ENCODE measurements at places on chromosomes 7 and 10. TPM values are rescaled to one million over a fixed set of nuclear protein-coding genes. Genes with fewer than 3 reads are reported as not detected.

- DNase-seq: no peak
Measured at GRCh38 chr7:55052081-55052480, 33.3 kb downstream of the EGFR start.

GRCh38 chr7:76074972-76075370 is 27.1 kb downstream of the MDH2 start:
- no peak for DNase-seq

DNA sequence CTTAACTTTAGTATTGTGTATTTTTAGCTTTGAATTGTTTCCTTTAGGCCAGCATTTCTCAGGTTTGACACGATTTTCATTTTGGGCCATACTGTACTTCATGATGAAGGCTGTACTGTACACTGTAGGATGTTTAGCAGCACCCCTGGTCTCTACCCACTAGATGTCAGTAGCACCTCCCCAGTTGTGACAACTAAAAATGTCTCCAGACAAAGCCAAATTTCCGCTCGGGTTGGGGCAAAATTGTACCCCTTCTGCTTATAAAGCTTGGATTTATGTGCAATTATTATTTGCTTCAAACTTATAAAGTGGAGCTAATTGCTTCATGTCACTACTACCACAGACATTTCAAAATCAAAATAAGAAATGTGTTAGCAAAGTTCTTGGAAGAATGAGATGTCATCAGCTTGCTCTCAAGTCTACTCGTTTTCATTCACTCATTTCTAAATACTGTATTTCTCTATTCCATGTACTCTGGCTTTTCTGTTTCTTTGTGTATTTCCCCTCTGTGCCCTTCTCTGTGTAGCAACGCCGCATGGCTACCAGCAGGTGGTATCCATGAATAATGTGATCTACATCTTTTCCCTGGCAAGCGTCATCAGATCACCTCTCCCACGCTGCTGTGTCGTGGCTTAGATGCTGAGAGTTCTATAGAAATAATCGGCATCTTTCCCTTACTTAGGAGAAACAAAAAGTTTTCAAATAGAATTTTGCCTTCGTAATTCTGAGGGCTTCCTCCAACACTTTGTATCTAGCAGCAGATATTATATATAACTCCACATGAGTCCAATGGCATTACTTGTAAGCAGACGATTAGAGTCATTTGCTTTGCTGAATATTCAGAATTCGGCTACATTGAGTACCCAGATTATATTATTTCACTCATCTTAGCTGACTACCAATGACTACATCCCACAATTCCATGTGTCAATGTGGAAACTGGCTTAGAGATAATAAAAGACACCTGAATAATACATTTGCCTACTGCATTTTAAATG is 47.8 kb upstream of the CALCR start:
- no peak for DNase-seq

The AKR1C8 gene
- total RNA-seq: not detected

The MSS51 gene
- 2.4 TPM for total RNA-seq

All from glomerular endothelial cell (primary cell).